Activated CD8-positive, alpha-beta memory T cell treated with anti-CD3 and anti-CD28 coated beads for 48 hours (primary cell): ENCODE measurements at places on chromosomes 11 and 22.

GRCh38 chr11:95891423-95892170 lies 32.3 kb downstream of the MTMR2 start:
- no peak for DNase-seq

DNA sequence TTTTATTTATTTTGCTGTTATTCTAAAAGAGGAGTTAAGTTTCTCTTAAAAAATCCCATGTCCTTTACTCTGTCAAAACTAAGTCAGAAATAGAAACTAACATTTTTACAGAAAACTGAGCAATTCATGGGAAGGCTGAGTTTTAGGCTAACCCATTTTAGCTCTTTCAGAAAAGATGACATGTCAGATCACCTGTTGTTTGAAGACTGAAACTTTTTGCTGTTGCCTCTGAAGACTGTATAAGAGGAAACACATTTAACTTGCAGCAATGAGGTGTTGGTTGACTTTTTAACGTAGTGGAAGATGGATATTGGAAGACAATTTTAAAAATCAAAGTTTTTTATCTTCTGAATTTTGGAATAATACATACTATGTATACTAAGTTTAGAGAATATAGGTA lies 115.4 kb downstream of the METTL15 start:
- no peak for DNase-seq

- DNase-seq, result no peak
These were observed 31.6 kb upstream of the A4GALT start for GRCh38 chr22:42752230-42752746.

- no peak for DNase-seq
These were observed 134.8 kb downstream of the TBC1D22A start for GRCh38 chr22:46897246-46897623.

DNA sequence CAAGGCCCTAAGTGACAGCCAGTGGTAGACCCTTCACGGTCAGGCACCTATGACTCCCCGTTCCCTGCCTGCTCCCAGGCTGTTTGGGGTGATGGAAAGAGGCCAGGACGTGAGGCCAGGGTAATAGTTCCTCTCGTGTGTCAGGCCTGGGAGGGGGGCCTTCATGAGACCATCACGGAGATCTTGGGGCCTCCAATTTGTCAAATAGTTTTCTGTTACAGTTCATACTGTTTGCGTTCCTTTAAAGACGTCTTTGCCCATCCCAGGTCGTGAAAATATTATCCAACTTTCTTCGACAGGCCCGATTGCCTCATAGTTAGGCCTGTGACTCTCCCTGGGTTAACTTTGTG lies 62.2 kb upstream of the KCNQ1OT1 start:
- no peak for DNase-seq

DNA sequence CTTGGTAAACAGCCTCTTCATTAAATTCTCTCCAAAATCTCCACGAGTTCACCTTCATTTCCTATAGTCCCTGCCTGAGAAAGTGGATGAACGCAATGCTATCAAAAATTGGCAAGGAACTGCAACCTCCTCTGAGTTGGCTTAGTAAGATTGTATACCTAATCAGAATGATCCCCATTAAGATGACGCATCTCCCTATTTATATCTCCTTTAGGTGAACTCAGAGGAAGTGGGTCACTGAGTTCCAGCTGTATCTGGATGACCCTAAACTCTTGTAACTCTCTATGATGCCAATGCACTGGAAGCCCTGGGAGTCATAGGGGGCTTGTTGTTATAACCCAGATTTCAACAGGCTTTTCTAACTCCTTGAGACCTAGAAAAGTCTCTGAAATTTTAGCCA lies 48.2 kb downstream of the OR10A6 start:
- no peak for DNase-seq

DNA sequence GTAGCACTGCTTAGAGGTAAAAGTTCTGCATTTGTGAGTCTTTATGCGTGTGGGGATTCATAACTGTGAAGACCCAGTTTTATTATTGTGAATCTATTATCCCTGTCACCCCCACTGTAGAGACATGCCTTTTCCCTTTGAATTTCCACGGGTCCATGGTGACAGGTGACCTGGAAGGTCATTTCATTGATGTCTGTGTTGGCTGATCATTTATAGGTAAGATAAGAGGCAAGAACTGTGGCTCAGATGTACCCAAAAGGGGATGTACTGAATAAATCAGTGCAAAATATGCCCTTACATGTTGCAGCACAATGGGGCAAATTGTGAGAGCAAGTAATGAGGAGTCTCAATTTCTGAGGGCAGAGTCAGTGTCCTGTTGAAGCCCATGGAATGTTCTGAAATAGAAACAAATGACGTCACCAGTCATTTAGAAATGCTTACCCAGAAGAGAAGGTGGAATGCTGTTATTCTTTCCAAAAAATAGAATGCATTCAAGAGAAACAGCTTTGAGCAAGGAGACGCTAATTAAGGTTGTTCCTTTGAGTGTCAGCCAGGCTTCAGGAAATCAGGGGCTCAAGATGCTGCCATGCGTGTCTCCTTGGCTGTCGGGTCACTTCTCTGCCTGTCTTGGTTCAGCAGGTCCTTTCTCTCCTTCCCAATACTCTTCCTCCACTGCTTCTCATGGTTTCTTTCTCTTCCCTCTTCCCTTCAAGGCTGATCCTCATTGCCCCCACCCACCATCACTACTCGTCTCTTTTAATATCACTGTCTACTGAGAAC lies 118.7 kb upstream of the E2F8 start:
- DNase-seq, result no peak

DNA sequence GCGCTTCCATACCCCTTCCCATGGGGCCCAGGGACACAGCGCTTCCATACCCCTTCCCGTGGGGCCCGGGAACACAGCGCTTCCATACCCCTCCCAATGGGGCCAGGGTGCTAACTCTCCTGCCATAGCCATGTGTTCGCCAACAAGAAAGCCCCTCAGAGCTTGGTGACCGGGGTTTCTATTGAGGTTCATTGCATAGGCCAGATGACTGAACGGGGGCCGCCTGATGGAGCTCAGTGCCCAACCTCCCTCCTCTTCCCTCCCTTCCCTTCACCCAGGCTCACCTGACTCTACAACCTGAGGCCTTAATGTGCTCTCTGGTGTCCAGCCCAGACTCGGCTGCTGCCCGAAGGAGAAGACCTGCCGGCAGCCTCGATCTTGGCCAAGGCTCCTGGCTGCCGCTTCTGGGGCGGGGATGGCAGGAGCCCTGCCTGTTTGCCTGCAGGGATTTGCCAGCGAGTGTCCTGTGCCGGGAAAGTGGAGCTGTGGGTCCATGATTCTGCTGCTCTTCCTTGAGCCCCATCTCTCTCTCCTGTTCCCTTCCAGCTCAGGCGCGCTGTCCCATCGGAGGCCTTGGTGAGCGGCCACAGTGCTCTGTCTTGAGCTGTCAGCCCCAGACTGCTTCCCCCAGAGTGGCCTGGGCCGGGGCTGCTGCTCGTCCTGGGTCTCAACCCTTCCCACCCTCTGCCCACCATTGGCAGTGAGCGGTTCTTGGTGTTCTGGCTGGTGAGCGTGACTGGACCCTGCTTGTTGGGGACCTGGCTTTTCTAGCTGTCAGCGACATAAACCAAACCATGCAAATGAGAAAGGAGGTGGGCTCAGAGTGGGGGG lies 267.0 kb downstream of the TBC1D22A start:
- no peak for DNase-seq

- DNase-seq, result no peak
These were observed 17.1 kb upstream of the PATE1 start for GRCh38 chr11:125728969-125729368.

- DNase-seq, result no peak
These were observed 45.7 kb downstream of the NAT10 start for GRCh38 chr11:34151166-34151565.

DNA sequence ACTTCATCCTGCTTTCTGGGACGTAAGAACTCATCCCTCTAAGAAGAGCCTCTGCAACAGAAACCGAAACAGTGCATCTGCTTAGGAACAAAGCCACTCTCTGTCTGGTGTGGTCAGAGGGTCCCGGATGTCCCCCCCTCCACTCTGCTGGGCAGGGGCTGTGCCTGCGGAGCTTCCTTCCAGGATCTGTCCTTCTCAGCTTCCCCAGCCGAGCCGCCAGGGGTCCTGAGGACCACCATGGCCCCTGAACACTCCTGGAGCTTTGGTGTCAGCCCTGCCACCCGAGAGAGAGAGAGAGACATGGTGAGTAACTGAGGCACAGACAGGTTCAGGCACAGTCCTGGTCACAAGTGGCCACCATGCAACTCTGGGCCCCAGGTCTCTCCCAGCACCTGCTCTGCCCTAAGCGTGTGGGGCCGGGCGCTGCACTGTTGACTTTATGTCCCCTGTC lies 24.4 kb upstream of the MGAT3 start:
- DNase-seq, result no peak

DNA sequence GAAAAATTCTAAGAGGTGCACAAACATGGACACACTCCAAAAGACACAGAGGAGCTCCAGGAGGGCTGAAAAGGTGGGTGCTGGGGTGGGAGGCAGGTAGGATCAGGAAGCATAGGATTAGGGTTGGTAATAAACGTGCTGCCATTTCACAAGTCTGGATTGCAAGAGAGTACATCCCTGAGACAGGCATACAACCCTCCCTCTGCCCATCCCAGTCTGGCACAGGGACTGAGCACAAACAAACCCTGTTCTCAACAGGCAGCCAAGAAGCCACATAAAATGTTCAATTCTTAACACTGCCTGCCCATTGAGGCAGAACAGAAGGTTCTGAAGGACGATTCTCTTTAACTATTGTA lies 18.5 kb downstream of the SLC35F2 start:
- DNase-seq, result no peak

GRCh38 chr11:132632641-132633124 lies 899.6 kb downstream of the OPCML start:
- DNase-seq, result no peak

DNA sequence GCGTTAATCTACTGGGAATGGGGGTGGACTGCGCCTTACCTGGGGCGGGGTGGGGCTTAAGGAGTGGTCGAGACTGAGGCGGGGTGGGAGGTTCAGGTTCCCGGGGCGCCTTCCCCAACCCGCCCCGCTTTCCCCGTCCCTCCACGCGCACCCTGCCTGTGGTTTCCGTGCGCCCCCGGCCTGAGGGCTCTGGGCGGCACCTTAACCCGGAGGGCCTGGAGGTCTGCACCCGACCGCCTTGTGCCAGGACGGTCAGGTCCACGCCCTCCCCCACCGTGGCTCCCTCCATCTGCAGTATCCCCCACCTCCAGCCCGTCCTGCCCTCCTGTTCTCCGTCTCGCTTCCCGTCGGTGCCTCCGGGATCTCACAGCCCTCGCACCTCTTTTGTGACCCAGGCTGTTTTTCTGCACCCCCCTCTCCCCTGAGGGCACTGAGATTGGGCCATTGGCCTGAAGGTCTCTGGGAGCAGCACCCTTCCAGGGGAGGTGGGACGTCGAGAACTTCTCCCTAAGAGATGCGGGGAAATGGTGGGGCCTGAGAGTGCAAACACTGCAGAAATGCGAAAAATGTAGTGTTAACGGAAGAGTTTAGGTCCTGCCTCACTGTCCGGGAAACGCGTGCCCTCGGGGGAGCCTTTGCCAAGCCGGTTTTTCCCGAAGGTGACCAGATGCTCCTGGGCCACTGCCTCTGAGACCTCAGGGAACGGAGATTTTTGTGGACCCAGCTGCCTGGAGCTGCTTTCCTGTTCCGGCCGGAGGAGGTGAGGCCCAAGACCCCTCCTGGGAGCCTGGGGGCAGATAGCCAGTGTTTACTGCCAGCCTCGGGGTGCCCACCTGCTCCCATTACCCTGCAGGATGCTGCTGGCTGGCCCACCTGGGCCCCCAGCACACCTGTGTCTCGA lies 1.2 kb upstream of the ASCL2 start:
- no peak for DNase-seq

- DNase-seq, result no peak
These were observed 5.3 kb upstream of the ABCC8 start for GRCh38 chr11:17481905-17482304.

- no peak for DNase-seq
These were observed 91.9 kb upstream of the NTM start for GRCh38 chr11:131278472-131278871.

DNA sequence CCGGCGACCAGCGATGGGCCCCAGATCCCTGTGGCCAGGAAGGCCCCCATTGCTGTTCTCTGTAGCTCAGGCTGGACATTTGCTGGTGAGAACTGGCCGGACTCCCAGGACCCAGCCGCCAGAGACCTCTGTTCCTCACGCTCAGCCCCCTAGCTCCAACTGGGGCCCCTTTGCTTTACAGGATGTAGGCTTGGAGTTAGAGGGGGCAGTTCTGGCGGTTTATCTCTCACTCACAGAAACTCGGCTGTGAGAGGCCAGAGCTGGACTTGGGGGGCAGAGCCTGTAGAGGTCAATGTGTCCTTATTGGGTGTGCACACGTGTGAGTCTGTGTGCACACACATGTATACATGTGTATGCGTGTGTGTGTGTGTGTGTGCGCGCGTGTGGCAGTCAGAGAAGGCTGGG lies 502 bp downstream of the SMIM38 start:
- no peak for DNase-seq

- DNase-seq, result peak; percentile 88
These were observed at the start of gene DAGLA for GRCh38 chr11:61679893-61680621. DAGLA (plus strand) TSS chr11:61680391; CDS start chr11:61720156, 39,765 bp downstream.

GRCh38 chr11:783581-784015 lies 6.3 kb downstream of the CEND1 start:
- DNase-seq, result no peak

- peak; percentile 61 for DNase-seq
These were observed 26.2 kb upstream of the TPBGL start for GRCh38 chr11:75214411-75214821.

DNA sequence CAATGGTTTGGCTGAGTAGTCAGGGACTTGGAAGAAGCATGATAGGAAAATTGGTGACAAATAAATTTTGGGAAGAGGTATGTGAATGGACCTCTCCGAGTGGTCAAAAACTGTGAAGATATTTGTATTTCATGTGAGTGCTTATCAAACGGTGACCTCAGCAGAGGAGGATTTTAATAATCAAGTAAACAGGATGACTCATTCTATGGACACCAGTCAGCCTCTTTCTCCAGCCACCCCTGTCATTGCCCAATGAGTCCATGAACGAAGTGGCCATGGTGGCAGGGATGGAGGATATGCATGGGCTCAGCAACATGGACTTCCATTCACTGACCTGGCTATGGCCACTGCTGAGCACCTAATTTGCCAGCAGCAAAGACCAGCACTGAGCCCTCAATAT lies 21.2 kb downstream of the MS4A4E start:
- no peak for DNase-seq

GRCh38 chr11:126606484-126606883 lies 251.0 kb downstream of the ST3GAL4 start:
- no peak for DNase-seq

GRCh38 chr22:50406416-50407170 lies 63.5 kb downstream of the PPP6R2 start:
- no peak for DNase-seq

DNA sequence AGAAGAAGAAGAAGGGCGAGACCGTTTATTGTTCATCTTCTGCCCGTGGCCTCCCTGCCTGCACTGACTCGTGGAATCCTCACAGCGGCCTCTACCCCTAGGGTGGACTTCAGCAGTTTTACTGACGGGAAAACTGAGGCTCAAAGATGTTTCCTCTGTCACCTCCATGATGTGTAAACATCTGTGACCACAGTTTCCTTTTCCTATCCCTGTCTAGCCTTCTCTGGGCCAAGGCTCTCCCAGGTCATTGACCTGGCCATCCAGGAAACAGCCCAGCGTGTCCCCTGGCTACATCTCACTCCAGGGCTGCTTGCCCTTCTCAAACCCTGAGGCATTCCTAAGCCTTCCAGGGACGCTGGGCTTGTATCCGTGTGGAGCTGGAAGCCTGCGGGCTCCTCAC lies 49.0 kb upstream of the GCAT start:
- no peak for DNase-seq

GRCh38 chr11:31872076-31872443 lies 60.9 kb upstream of the PAX6 start:
- no peak for DNase-seq

- no peak for DNase-seq
These were observed 14.4 kb downstream of the OVCH2 start for GRCh38 chr11:7691759-7692350.

GRCh38 chr11:95296621-95297025 lies 65.6 kb upstream of the SESN3 start:
- no peak for DNase-seq
